IMR-90 (cell line): ENCODE measurements at places on chromosomes 13 and 19. TPM values are rescaled to one million over a fixed set of nuclear protein-coding genes. Genes with fewer than 3 reads are reported as not detected.

- peak; percentile 25 for DNase-seq
Measured at GRCh38 chr19:1315470-1316166, 29.9 kb downstream of the EFNA2 start.

- DNase-seq, result no peak
Measured at GRCh38 chr13:114134111-114134943, 1.9 kb upstream of the RASA3 start.

PRTN3 gene
- not detected in 2 replicates for total RNA-seq

ADAMTS10 gene
- total RNA-seq, result 2.8 and 3.4 TPM in 2 replicates

- DNase-seq, result peak; percentile 43
Measured at GRCh38 chr13:41312176-41312500, 1.1 kb downstream of the NAA16 start.

DNA sequence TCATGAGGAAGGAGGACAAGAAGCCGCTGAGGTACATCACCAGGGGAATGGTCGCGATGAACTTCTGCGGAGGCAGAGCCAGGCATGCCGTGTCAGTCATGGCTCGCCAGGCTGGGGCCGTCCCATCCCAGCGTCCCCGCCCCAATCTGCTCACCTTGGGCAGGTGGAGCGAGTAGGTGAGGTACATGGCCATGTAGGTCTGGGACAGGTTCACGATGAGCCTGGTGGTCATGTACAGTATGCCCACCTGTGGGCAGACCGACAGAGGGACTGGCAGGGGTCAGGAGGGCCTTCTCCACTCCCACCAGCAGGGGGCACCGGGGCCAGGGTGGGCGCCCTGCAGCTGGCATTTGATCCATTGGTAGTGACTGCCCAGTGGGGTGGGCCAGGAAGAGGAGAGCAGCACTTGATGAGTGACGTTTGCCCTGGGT lies 8.3 kb downstream of the TEKTIP1 start:
- no peak for DNase-seq

GRCh38 chr13:85816413-85816812 lies 17.2 kb upstream of the SLITRK6 start:
- DNase-seq, result no peak

GRCh38 chr13:72403396-72404010 lies 323.9 kb downstream of the MZT1 start:
- no peak for DNase-seq

DNA sequence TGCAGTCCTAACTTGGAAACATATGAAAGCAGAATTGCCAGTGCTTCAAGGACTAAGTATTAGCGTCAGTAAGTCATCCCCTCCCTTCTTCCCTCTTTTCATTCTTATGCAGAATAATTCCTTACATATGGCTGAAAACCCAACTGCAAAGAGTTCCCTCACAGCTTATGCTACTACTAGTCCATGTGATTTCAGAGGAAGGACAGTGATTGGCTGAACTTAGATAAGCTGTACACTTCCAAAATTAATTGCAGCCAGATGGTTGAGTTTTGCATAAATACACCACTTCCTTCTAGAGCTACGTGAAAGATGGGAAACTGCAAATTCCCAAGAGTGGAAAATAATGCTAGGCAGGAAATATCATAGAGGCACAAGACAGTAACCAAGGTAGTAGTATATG lies 730.4 kb downstream of the OLFM4 start:
- DNase-seq, result no peak

CCNA1 gene
- not detected in 2 replicates for total RNA-seq

DNA sequence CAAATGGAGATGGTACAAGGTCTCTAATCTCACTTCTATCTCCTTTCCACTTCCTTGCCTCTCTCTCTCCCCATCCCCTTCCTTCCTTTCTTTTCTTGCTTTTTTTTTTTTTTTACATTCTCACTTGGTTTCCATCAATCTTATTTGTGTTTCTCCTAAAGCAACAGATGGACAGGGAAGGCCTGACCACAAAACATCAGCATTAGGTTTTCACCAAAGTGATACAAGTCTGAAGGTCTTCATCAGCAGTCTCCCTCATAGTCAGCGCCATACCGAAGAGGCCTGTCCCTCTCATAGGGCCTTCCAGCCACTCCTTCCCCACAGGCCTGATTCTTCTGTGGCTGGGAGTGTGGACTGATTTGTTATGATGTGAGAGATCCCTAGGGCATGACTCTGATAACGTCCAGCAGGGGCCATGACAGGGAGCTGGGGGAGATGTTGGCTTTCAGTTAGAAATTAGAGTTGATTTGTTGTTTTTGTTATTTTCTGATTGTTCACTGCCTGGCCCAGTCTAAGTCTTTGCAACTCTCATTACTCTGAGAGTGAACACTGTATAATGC lies 158.7 kb downstream of the SLC7A1 start:
- no peak for DNase-seq
